ENCODE measurements at places on chromosomes 6 and 20.

DNA sequence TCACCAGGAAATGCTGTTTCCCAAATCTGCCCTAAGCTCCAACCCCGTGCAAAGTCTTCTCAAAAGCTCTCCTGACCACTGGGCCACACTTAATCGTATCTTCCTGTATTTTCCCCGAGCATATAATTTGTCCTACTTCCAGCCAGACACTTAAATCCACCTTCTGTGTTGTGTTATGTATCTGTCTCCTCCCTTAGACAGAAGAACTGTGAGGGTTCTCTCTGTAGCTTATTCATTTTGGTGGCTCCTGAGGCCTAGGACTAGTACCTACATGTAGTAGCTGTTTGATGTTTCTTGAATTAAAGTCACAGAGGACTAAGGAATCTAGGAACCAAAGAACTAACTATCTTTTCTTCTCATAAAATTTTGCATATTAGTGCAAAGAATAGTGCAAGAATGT is 292.6 kb downstream of the ALDH8A1 start:
- DNase-seq, result no peak

DNA sequence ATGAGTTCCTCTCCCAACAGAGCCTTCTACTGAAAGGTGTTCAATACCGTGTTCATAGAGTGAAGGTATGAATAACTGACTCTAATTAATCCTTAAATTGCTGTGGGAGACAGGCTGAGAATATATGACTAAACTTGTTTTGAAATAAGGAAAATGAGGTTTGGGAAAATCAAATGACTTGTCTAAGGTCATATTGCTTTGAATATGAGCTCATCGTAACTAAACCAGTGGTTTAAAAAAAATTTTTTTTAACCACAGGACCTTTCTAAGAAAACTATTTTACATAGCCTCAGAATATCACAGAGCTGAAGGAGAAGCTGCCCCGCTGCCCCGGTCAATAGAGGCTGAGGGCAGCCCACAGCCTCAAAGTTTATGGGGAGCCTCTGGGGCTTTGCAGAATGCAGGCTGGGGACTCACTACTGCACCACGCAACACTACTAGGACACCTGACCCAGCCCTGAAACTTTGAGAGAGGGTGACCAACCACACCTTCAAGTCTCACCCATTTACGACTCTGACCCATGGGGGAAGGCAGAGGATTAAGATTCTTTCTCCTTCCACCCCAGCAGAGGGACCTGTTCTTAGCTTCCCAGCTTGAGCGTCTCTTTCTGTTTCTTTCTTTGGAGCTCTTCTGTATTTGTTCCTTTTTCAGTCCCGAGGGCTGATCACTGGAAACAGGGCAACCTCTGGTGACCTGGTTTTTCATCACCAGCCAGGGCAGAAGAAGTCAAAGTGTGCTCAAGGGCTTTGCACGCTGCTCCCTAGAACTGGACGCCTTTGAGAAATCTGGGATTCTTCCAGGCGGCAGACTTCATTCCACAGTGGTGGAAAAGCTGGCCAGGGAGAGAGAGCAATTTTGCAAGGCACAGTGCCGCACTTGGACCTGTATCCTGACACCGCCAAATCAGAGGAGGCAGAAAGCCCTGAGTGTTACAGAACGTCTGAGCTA is 220.2 kb downstream of the ATXN1 start:
- no peak for DNase-seq

DNA sequence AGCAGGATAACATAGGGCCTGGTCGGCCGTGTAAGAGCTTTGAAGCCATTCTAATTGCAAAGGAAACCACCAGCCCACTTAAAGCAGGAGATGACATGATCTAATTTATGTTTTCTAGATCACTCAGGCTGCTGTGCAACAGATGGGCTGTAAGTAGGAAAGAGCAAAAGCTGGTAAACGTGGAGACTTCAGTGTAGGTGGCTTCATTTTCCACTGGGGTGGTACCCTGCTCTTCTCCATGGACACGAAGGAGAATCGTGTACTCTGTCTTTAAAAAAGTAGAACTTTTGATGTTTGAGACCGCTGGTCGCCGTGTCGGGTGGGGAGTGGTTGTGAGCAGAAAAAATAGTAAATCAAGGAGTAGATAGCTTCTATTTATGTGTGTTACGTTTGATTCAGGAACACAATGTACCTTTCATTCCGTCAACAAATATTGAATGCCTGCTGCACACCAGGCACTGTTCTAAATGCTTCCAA is 6.4 kb downstream of the CASS4 start:
- peak; percentile 33 for DNase-seq

- DNase-seq, result no peak
Measured at GRCh38 chr6:117395164-117395563, 30.6 kb downstream of the ROS1 start.

DNA sequence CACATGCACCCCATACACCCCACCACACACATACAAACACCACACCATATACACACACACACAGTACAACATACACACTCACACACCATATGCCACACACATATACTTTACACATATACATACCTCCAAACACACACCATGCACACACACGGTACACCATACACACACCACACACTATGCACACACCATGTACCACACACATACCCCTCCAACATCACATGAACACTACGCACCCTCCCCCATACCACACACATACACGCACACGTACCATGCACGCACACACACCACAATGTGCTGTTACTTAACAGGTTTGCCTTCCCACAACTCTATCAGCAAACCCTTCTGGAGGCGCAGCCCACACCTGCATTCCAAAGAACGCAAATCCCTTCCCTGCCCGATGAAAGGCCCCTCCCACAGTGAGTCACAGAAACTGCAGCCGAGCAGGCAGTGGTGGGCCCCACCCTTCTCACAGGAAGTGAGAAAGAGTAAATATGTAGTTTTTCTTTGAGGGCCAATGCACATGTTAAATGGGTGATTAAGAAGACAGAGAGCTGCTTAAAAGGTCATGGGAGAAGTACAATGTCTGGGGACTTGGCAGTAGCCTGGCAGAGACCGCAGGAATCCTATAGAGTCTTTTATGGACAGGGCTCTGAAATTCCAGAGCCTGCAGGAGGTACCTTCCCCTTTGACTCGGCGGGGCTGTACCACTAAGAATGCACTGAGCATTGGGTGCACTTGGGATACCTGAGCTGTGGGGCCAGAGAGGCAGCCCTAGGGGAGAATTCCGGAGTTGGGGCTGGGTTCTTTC is 34.1 kb upstream of the EZR start:
- DNase-seq, result peak; percentile 98

DNA sequence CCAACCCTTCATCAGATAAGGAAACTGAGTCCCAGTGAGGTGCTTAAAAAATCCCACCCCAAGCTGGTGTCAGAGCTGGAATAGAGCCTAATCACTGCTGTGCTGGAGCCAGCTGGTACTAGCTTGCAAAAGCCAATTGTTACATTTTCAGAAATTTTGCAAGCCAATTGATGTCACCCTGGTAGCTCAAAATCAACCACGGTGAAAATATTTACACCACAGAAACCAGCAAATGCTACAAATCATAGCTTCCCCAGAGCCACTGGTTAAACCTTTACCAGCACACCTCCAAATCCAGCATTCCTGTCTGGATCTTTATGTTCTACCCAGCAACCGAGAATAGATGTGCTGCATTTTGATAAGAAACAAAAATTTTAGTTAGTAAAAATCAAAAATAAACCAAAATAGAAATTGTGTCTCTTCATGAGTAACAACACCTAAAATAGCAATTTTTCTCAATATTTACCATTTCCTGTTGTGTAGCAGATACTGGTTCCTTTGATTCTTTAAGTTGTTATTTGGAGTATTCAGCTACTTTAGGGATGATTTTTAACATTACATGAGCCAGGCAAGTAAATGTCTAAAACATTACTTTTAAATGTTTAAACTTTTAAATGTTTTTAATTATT is 7.2 kb upstream of the LCA5 start:
- DNase-seq, result no peak

GRCh38 chr20:9403448-9403847 is 110.9 kb upstream of the LAMP5 start:
- no peak for DNase-seq

DNA sequence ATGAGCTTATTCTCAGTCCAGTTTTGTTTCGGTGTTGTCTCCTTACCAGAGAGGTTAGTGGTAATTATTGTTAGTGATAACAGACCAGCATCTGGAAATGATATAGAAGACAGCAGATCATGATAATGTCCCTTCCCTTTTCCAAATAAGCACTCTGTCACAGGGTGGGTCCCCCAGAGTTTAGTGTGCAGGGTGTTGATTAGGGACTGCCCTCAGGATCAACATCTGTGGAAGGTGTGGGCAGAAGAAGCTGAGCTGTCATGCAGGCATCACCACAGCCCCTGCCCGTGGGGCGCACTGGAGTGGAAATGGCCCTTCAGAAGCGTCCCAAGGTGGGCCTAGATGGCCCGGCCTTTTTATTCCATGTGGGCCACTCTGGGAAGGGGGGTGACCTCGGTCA is 67.6 kb upstream of the DTNBP1 start:
- DNase-seq, result no peak

- DNase-seq, result no peak
Measured at GRCh38 chr20:40669692-40670091, 19.3 kb downstream of the MAFB start.

DNA sequence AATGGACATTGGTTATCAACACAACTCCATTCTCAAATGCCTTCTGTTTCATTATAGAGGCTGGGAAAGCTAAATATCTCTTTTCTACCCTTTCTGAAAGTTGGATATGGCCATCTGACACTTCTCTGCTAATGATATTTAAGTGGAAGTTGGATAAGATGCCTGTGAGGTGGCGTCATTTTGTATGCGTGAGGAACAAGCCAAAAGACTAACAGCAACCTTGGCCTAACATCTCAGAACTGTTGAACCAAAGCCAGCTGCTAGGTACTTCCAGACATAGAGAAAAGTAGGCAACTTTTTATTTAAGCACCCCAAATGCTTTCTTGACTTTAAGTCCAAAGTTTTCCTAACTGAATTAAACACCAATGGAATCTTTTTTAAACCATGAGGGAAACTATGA is 708.4 kb downstream of the CD109 start:
- no peak for DNase-seq

- no peak for DNase-seq
Measured at GRCh38 chr20:10788055-10788454, 114.3 kb upstream of the JAG1 start.

DNA sequence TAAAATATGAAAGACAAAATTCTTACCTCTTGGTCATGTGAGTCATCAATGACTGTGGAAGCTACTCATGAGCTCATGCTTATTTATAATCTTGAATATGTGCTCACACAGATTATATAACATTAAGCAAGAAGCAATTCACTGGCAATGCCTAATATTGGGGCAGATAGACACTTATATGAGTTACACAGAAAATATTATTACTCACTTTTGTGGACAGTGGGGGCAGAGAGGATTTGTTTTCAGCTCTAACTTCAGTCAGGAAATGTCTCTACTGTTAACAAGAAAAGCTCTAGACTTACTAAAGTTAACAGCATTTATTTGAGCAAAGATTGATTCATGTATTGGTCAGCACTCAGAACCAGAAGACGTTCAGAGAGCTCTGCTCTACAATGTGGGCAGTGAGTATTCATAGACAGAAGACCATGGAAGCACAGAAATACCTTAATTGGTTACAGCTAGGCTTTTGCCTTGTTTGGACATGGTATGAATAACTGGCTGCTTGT is 85.8 kb upstream of the AHI1 start:
- no peak for DNase-seq

GRCh38 chr6:69801225-69801624 is 4.4 kb upstream of the LMBRD1 start:
- DNase-seq, result no peak

DNA sequence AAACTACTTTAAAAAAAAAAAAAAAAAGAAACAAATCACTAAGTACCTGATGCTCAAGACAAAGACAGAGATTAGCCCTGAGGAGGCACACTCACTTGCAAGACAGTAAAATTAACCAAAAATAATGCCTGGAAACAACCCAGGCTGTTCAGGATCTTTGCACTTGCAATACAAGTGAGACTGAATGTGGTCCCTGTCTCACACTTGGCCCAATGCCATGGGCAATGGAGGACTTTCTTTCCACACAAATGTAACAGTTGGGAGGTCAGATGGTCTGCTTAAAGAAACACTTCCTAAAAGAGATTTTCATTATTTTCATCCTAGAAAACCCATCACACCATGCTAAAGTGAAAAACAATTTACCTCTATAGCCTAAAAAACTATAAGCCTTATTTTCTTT is 16.2 kb downstream of the STAU1 start:
- DNase-seq, result no peak

DNA sequence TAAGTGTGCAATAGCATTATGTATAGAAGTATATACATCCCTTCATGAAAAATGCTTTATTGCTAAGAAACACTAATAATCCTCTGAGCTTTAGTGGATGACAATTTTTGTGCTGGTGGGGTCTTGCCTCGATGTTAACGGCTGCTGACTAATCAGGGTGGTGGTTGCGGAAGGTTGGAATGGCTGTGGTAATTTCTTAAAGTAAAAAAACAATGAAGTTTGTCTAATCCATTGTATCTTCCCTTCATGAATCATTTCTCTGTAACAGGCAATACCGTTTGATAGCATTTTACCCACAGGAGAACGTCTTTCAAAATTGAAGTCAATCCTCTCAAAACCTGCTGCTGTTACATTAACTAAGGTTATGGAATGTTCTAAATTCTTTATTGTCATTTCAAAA is 816.5 kb upstream of the GJE1 start:
- no peak for DNase-seq

DNA sequence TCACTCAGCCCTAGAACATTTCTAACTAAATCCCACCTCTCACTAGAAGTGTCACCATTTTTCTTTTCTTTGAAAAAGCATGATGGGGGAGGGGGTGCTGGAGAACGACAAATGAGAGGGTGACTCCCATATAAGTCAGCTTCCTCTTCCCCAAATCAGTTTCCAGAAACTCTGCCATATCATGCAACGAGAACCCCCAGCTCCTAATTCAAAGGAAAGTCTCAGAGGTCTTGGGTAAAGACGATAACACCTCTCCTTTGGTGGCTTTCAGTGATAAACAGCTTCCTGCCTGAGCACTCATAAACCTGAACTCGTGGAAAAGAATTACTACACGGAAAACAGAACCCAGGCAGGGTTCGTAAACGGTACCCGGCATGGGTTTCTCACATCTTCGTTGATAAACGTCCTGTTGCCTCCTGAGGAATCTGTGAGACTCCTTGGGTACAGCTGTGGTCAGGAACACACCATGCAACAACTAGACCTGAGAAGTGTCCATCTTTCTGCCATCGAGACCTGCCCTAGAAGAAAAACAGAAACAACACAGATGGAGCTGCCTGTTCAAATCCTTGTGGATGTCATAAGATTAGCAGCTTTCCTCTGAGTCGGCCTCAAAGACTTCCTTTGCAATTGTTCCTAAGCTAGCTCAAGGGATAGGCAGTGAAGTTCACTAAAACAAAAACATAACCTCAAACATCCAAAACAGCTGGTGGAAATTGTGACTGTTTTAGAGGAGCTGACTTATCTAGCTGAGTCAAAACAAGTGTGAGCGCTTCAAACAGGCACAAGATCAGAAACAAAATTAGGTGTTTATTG is 185.8 kb upstream of the PRDM1 start:
- DNase-seq, result no peak

GRCh38 chr6:157323255-157323965 is at the start of gene TMEM242:
TMEM242 (minus strand) TSS chr6:157323519; CDS start chr6:157323499, 20 bp downstream.
- peak; percentile 91 for DNase-seq

- no peak for DNase-seq
Measured at GRCh38 chr20:23339986-23340385, 10.6 kb upstream of the NXT1 start.

- DNase-seq, result no peak
Measured at GRCh38 chr6:85556992-85557668, 36.5 kb downstream of the SNX14 start.

GRCh38 chr6:33177552-33178446 is 14.5 kb downstream of the COL11A2 start:
- DNase-seq, result no peak

All from CD4-positive, alpha-beta T cell treated with Interleukin-4 for 4 hours (primary cell).